Left ventricle myocardium inferior (tissue), 1 donor: ENCODE measurements at places on chromosomes 11 and 22.

GRCh38 chr22:44538518-44539315, 40.7 kb upstream of the RTL6 start:
- no peak for DNase-seq

GRCh38 chr11:26095340-26095739, 236.6 kb upstream of the ANO3 start:
- DNase-seq, result no peak

DNA sequence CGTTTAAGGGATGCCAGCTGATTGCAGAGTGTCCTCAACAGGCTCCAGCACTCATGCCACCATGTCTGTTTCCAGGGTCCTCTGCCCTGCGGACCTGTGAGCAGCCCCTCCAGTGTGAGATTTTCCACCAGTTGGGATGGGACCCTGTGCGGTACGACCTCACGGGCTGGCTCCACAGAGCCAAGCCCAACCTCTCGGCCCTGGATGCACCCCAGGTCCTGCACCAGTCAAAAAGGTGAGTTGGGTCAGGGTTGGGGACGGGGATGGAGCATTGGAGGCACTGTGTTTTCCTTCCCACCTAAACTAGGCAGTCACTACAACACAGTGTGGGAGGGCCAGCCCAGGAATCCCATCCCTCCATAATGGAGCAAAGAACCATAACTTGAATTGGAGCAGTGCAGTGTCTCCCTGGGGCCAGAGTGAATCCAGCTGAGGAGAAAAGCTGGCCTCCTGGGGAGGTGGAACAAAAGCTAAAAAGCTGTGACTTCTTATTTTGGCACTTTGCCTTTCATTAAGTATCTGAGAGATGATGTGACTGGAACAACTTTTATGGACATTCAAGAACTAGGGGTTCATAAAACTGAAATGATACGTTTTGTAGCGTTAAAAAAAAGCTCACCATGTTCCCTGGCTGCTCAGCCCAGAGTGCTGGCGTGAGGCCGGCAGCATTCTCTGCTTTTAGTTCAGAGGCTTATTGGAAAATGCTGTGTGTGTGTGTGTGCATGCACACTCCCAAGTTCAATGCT, 101.8 kb downstream of the MYO18B start:
- DNase-seq, result no peak

- DNase-seq, result no peak
Measured at GRCh38 chr11:9601037-9601875, 27.8 kb downstream of the WEE1 start.

- no peak for DNase-seq
Measured at GRCh38 chr11:69592986-69593650, 47.8 kb upstream of the CCND1 start.

- DNase-seq, result no peak
Measured at GRCh38 chr11:6497069-6497839, at the start of gene DNHD1. Gene DNHD1, plus strand, starts transcription at chr11:6497280. Its CDS starts 936 bp downstream, at chr11:6498216.
